ENCODE measurements at places on chromosomes 1 and 21. TPM values are rescaled to one million over a fixed set of nuclear protein-coding genes. Genes with fewer than 3 reads are reported as not detected.

The GPR153 gene
- total RNA-seq, result 16.5 TPM

The RNF186 gene
- total RNA-seq, result not detected

The FMOD gene
- not detected for total RNA-seq

The OR6N1 gene
- not detected for total RNA-seq

The SEC16B gene
- total RNA-seq, result 0.26 TPM

Data from bronchial epithelial cell (primary cell).